ENCODE measurements at places on chromosomes 5 and 9.
A peak's percentile ranks its signal among the peaks of the same experiment; 100 is the strongest.

GRCh38 chr5:56356121-56356835 lies 123.1 kb upstream of the ANKRD55 start:
- no peak for DNase-seq

GRCh38 chr9:137205126-137206069 lies at the start of the genes NDOR1 and TMEM203:
Gene NDOR1, plus strand, starts transcription at chr9:137205700. Its CDS starts 78 bp downstream, at chr9:137205778.
Gene TMEM203, minus strand, starts transcription at chr9:137205648. Its CDS starts 234 bp downstream, at chr9:137205414.
- DNase-seq = peak; percentile 66

DNA sequence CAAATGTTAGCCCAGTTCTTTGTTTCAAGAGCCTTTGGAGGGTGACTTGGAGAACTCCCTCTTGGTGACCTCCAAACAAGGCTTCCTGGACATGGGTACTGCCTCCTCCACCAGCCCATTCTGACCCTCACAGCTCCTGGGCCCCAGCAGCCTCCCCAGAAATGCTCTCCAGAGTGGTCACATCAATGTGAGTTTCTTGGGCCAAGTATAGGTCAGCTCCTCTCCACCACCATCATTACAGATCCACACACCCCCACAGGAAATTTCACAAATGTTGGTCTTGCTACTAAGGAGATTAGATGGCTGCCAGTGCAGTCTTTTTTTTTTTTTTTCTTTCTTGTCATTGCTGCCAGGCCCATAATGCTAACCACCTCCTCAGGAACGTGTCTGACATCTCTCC lies 410.7 kb downstream of the DTWD2 start:
- no peak for DNase-seq

DNA sequence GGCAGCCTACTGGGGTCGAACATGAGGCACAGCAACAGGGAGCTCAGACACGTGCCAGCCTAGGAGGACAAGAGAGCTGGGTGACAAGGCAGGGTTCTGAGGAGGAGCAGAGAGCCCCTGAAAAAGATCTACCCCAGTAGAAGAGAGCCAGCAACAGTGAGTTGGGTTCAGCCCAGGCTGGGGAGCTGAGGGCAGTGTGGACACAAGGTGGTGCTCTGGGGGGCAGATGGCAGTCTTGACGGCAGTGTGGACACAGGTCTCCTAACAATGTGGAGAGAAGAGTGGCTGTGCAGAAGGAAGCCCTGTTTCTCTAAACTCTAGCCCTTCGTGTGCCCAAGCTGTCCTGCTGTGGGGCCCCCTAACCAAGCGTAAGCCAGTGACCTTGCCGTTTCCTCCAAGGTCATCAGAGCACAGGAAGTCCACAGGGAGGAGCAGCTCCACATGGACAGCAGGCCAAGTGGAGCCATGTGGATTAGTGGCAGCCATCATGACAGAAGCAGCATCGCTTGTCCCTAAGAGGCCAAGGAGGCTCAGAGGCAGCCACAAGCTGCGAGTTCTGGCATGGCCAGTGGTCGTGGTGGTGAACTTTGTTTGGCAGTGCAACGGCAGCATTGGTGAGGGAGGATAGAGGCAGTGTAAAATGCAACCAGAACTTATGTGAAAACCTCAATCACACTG lies 25.1 kb upstream of the LMX1B start:
- no peak for DNase-seq

DNA sequence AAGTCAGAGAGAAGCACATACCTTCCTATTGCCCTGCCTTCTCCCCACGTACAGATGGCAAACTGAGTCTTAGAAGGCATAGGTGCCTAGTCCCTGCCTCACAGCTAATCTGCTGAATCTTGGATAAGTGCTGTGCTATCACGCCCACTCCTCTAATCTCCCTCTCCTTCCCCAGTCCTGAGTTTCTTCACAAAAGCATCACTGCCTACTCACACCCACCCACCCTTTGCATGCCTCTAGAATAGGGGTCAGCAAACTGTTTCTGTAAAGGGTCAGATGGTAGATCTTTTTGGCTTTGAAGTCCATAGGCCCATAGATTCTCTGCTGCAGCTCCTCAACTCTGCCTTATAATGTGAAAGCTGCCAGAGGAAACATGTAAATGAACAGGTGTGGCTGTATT lies 23.2 kb upstream of the JADE2 start:
- no peak for DNase-seq

Measured in CMK (cell line).